CD8-positive, alpha-beta T cell (primary cell): ENCODE measurements at places on chromosomes 1 and 21. TPM values are rescaled to one million over a fixed set of nuclear protein-coding genes. Genes with fewer than 3 reads are reported as not detected.

Gene ZBTB37
- total RNA-seq: 10.4 TPM

Gene PDPN
- total RNA-seq: not detected

Gene ZNF684
- total RNA-seq: 2.9 TPM

Gene KCNK1
- total RNA-seq: not detected

Gene GRHL3
- not detected for total RNA-seq

Gene CYP4Z1
- total RNA-seq: not detected

Gene SPOCD1
- total RNA-seq: not detected

Gene LRRC71
- total RNA-seq: not detected
